Muscle of leg (tissue), 16 donors: ENCODE measurements at places on chromosomes 4 and X.

DNA sequence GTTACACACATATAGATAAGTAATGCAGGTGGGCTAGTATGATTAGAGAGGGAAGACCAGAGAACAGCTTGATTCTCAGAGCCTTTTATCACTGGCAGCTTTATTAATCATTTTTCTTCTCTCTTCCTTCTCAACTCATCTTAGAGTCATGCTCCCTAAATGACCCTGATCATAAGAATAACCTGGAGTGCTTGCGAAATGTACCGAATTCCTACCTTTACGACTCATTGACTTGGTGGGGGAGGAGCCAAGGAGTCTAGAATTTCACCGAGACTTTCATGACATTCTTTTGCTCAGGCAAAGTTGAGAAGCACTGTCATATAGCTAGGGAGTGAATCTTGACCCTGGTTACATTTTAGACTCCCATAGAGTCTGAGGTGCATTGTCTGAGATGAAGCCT, 298.9 kb upstream of the PUDP start:
- DNase-seq: no peak

DNA sequence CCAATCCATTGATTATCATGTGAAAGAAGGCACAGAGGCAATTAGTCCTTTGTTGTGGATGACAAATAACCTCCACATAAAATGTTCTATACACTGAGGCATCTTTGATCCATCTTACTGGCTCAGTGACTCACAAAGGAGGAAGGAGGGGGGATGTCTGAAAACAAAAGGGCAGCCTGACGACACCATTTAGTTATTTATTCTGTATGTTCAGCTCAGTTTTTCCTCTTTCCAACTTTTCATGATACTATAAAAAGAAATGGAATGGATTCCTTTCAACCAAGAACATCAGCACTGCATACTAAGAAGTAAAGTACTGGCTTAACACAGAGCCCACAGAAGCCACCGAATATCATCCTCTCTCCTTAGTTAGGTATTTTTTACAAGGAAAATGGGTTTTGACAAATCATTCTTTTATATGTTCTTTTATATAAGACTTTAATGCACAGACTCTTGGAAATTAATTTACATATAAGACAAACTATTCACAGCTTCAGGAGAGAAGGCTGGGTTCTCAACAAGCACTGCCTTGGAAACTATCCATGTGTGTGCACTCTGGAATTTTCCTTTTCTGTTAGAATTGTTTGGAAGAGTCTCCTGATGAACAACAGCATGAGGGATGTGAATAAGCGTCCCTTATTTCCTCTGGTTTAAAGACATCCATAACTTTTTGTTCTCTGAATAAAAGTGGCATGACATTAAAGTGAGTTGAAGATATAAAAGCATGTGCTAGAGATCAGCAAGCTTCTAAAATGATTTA, 135.6 kb downstream of the TSPAN5 start:
- peak; percentile 88 for DNase-seq

DNA sequence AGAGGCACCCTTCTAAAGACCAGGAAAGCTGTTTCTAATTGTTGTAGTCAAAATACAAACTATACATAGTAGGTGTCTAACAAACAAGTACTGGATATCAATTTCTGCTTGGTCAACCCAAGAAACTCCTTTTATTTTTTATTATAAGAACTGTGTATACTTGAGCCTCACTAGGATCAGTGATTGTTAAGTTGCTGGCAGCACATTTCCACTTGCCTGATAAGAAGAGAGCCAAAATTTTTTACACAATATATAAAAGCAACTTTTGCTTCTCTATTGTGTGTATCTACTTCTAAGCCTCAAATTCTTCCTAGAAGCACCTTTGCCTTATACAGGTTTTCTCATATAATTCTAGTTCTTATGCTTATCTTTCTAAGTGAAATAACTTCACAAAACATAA, 703.0 kb upstream of the EPHA5 start:
- DNase-seq: no peak

- peak; percentile 56 for DNase-seq
Measured at GRCh38 chrX:24026432-24026831, 554 bp downstream of the KLHL15 start.

- no peak for DNase-seq
Measured at GRCh38 chr4:84956014-84956413, 10.5 kb downstream of the WDFY3 start.

DNA sequence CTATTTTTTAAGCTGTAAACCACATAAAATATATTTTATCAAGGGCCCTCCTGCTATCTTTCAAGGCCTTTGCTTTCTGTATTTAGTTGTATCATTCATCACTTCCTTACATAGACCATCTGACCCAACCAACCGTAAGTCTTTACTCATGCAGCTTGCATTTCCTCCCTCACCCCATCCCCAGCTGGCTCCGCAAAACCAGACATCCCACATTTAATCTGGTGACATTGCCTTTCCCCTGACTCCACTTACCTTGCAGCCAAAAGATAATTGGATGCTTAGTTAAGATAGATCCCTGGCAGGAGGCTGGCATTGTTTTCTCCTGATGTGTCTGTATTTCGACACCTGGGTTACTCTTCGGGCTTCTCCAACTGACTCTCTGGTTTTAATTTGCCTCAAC, 183.7 kb upstream of the LDB2 start:
- DNase-seq: no peak

- no peak for DNase-seq
Measured at GRCh38 chr4:87819281-87819919, 13.4 kb upstream of the MEPE start.

DNA sequence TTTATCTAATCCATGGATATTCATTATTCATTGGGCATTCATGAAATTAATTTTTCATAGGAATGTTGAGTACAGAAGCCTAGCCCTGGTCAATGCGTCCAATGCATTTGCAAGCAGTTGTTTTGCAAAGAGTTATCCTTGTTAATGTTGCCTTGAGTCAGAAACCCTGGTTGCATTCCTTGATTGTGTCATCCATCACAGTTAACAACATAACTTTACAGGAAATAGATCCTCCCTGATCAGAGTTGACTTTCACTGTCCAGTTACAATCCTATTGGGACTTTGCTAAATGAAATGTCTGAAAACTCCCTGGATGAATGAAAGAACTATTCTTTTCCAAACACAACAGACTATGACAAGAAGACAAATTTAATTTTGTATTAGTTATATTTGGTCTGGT, 924.3 kb upstream of the SLIT2 start:
- DNase-seq: no peak

GRCh38 chr4:113499696-113500095, 261.8 kb downstream of the CAMK2D start:
- no peak for DNase-seq

DNA sequence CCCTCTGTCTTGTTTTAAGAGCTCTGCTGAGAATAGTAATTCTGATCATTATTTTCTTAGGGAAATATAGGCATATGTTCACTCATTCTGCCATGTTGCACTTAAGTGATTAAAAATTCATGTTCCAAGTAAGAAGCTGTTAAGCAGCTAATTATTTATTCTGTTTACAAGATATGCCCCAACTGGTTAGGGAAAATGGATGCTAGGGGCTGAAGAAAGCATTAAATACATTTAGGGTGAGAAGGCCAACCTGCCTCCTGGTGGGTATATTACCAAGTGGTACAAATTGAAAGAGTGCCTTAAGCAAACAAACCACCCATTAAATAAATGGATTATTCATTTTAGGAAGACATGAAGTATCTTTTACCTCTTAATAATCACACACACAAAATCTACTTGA, 392.6 kb upstream of the EPHA5 start:
- DNase-seq: no peak

DNA sequence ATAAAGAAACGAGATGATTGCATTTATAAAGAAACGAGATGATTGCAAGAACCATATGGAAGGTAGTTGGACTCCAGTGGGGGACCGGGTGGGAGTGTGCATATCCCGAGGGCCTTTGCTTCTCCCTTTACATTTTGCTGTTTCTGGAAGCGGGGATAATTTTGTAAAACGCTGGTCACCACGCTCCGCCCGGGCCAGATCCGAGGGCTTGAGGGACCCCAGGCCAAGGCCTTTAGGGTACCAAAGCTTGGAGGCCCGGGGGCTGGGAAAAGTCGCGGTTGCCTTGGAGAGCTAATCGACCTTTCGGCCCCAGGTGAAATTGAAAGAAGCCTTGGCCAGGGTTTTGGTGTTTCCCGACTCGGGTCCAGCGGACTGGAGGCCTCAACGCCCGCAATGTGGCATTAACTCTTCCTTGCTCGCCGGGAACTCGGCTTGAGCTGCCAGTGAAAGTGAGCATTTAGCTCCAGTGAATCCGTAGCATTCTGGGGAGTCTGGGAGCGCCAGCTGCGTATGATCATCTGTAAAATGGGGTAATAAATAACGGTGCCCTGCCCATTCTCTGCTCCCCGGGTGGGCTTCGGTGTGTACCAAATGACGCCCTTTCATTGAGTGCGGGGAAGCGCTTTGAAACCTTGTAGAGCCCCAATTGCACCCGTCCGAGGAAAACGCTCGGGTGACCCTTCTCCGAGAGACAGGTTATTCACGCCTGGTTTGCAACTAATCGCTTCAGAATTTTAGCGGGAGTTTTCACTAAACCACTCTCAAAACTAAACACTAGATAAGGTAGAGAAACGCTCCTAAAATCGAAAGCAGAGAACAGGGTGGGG, 4.5 kb downstream of the NKX3-2 start:
- no peak for DNase-seq

DNA sequence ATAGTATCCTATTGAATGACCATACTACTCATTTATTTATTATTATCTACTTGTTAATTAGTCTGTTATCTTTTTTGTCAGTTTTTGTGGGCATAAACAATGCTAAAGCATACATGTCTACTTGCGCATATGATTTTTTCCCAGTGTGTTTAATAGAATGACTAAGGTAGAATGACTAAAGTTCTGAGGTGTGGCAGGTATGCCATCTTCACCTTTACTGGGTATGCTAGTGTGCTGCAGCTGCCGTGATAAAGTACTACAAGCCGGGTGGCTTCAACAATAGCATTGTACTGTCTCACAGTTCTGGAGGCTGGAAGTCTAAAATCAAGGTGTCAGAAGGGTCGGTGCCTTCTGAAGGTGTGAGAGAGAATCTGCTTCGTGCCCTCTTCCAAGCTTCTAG, 19.2 kb downstream of the CD38 start:
- DNase-seq: no peak

DNA sequence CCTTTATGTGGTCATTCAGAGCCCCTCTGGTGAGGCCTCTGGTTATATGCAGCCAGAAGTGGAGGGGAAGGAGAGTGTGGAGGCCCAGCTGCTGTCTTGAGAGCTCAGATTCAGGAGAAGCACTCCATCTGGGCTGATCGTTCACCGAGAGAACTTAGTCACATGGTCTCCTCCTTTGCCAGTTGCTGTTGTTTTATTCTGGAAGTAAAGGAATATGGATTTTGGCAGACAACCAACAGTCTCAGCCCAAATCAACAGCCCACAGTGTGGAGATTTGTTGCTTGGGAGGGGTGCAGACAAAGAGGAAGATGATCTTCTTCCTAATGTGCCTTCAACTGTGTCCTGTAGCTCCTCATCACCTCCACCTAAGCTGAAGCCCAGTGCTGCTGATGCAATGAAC, 355.4 kb downstream of the ANK2 start:
- DNase-seq: peak; percentile 81
